ENCODE measurements at places on chromosomes 3 and 15. TPM values are rescaled to one million over a fixed set of nuclear protein-coding genes. Genes with fewer than 3 reads are reported as not detected.

Gene CFAP20DC
- 2.9 TPM for total RNA-seq

Gene IFT80
- total RNA-seq, result 87.1 TPM

Gene NR1I2
- not detected for total RNA-seq

Gene HHLA2
- not detected for total RNA-seq

Gene MORC1
- not detected for total RNA-seq

Gene SLC22A14
- not detected for total RNA-seq

Gene DNAJA4
- total RNA-seq, result 5.4 TPM

Gene GOLGA8R
- 1.9 TPM for total RNA-seq

Gene PIF1
- 28.8 TPM for total RNA-seq

Gene SPINK8
- not detected for total RNA-seq

Gene LDHAL6B
- total RNA-seq, result not detected

Gene SLC6A11
- not detected for total RNA-seq

Gene PXYLP1
- total RNA-seq, result 5.1 TPM

Gene DCP1A
- total RNA-seq, result 12.4 TPM

Gene FGF12
- total RNA-seq, result 0.22 TPM

Gene CNTN6
- not detected for total RNA-seq

Gene USP50
- total RNA-seq, result 0.62 TPM

Gene UBE2E1
- 203 TPM for total RNA-seq

Gene TMED3
- total RNA-seq, result 124 TPM

Gene GHRL
- total RNA-seq, result 0.25 TPM

Gene PARP6
- 16.3 TPM for total RNA-seq

Gene RTP4
- 1.4 TPM for total RNA-seq

Gene CISH
- total RNA-seq, result 0.62 TPM

Gene CIDEC
- not detected for total RNA-seq

Gene TFG
- total RNA-seq, result 87.4 TPM

Gene TRIM42
- total RNA-seq, result not detected

Gene FGD5
- total RNA-seq, result 0.37 TPM

Gene ZIC1
- not detected for total RNA-seq

Gene PP2D1
- not detected for total RNA-seq

Gene IL20RB
- 1.8 TPM for total RNA-seq

Gene ALDH1A2
- 10.9 TPM for total RNA-seq

Gene CCDC12
- 30.6 TPM for total RNA-seq

Gene SPSB4
- total RNA-seq, result not detected

Gene ADAMTS7
- total RNA-seq, result 1.2 TPM

Gene COLQ
- 0.75 TPM for total RNA-seq

Gene TUSC7
- total RNA-seq, result not detected

Gene PYGO1
- 10.6 TPM for total RNA-seq

Gene GNAT1
- not detected for total RNA-seq

Gene GUCA1C
- not detected for total RNA-seq

Gene AQP9
- total RNA-seq, result not detected

Gene CKMT1A
- not detected for total RNA-seq

Gene SRGAP3
- total RNA-seq, result 3.1 TPM

Gene IL16
- 0.22 TPM for total RNA-seq

All from uterine smooth muscle cell (primary cell).